ENCODE measurements at places on chromosomes 16 and 17.
A peak's percentile ranks its signal among the peaks of the same experiment; 100 is the strongest.

GRCh38 chr16:74577882-74578366 is 29.0 kb downstream of the GLG1 start:
- no peak for DNase-seq

GRCh38 chr17:4469552-4469951 is 29.1 kb upstream of the SPNS2 start:
- no peak for DNase-seq

DNA sequence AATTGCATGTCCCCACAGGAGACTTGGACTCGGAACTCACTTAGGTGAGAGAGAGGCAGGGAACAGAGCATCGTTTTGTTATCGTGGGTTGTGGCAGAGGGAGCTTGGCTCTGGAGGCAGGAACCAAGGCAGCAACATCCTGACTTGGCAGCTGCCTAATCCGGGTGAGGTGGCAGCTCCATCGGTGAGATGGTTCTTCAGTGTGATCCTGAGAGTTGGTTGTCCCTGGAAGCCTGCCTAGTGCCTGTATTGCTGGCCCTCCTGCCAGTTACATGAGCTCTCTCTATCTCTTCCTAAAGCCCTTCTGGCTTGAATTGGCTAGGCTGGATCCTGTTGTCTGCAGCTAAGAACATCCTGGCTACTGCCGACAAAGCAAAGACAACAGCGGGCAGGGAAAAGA is 19.9 kb upstream of the SEC14L1 start:
- no peak for DNase-seq

GRCh38 chr16:4190086-4190485 is 51.8 kb downstream of the SRL start:
- DNase-seq = no peak

DNA sequence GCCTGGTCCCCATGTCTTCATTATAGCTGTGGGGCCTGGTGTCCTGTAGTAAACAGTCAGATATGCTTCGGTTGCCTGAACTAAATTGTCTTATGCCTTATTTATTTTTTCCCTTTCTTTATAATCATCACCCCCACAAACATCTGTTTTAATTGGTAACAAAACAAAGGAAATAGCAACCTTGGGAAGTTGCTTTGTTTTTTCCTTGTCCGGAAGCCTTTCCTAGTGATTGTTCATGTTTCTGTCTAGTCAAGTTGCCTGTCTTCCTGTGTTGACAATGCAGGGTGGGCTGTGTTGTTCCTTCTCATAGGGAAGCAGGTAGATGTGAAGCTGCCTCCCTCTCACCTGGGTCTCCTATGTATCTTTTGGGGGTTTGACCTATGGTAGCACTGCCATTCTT is 16.7 kb downstream of the PGS1 start:
- DNase-seq = no peak

- DNase-seq = no peak
These were observed 714.3 kb downstream of the WWOX start for GRCh38 chr16:78813661-78814311.

DNA sequence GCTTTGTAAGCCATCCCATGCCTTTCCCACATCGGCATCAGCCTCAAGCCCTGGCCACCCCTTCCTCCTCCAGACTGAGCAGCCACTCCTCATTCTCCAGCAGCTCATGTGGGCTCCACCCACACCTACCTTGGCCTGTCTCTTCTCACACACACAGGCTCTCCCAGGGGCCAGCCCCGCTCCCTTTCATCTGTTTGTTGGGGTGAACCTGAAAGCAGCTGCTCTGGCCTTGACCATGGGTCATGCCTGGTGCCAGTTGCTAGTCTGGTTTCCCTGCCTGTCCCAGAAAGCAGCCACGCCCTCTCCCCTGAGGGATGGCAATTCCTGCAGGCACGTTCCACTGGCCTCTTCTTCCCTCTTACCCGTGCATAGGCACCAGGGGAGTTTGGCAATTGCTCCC is 11.4 kb upstream of the TMEM238L start:
- no peak for DNase-seq

- peak; percentile 78 for DNase-seq
These were observed 17.1 kb downstream of the ATP1B2 start for GRCh38 chr17:7667656-7668406.

DNA sequence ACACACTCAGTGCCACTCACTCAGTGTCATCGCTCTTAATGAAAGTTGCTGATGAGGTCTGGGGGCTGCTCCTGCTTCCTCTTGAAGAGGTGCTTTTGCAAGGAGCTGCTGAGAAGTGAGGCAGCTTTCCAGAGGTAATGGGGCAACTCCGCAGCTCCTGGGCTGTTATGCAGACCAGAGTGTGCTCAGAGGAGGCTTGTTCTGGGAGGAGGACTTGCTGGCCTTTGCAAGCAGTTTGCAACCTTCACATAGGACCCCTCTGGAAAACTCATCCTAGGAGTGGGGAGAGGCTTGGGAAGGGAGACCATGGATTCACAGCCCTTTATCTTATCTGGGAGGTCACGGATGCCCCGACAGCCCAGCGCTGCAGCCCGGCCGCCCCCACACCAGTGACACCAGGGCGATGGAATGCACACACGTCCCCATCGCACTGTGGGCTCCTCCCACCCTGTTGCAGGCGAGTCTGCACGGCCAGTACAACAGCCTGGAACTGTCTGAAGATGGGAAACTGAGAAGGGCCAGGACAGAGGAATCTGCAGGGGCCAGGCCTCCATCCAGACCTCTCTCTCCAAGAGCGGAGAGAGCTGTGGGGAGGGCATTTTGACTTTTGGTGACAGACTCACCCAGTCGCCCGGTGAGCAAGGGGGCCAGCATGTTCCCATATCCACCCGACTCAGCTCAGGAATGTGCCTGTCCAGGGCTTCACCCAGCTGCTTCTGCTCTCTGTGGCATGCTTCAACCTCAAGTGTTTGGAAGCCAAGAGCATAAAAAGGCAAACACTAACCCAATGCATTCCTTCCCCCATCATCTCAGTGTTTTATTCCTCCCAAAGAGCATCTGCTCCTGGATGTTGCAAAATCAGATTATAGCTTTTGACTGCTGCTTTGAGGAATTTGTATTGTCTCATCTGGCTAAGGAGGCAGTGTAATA is 78.6 kb upstream of the ZNF469 start:
- DNase-seq = no peak

DNA sequence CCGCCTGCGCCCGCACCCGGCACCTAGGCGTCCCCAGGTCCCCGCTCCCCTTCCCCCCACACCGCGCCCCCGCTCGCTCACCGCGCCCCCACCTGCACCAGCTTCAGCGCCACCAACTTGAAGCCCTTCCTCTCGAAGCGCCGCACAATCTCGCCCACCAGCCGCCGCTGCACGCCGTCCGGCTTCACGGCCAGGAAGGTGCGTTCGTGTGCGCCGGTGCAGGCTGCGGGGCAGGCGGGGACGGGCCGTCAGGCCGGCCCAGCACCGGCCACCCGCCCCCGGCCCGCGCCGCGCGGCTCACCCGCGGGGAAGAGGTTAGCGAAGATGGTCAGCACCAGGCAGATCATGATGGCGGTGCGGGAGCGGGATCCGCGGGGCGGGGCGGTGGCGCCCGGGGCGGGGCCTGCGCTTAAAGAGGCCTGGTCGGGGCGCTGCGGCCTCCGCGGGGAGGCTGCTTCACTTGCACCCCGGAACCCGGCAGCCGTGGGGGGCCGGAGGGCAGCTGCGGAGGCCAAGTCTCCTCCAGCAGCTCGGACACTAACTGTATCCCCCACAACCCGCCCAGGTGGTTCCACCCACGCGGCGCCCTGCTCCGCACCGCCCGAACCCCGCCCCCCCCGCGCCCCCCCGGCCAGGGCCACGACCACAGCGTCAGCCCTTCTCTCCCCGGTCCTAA is at the start of gene NME3:
Gene NME3 (minus strand): TSS at position 356 of the 676 bp plus-strand sequence. CDS start 9 bp downstream, at position 347.
- peak; percentile 71 for DNase-seq

- no peak for DNase-seq
These were observed 8.2 kb upstream of the DHX8 start for GRCh38 chr17:43475494-43476089.

- no peak for DNase-seq
These were observed 107.7 kb downstream of the SEC14L1 start for GRCh38 chr17:77248216-77249114.

- DNase-seq = peak; percentile 92
These were observed at the start of gene DNAH9 for GRCh38 chr17:11598274-11599221. Gene DNAH9, plus strand, starts transcription at chr17:11598470. Its CDS starts 29 bp downstream, at chr17:11598499.
